ENCODE measurements at places on chromosomes 6 and 20.
A peak's percentile ranks its signal among the peaks of the same experiment; 100 is the strongest.

- no peak for DNase-seq
These were observed 84.4 kb downstream of the ANKRD60 start for GRCh38 chr20:58144096-58144495.

DNA sequence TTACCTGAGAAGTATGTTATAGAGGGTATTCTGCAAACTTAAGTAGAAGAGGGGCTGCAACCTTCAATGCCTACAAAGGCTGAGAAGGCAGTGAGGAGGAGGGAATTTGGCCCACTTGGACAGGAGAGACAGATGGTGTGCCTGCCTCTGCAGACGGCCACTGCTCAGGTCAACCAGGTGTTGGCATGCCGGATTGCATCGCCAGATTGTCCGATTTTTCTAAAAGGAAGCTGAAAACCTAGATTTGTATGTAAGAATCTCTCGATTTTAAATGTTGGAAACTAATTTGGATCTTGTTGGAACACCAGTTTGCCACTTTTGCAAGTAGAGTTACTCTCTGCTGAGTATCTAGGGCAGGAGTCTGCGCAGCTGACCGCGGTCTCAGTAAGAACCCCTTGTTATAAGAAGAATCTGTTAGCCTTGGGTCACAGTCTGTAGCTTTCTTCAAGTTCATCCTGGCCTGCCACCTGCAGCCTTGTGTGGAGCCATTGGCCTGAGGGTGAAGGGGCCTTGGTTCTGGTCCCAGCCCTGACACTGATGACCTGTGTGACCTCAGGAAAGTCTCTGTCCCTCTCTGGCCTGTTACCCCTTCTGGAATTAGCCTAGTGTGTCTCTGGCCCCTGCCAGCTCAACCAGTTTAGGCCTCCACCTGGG, 54.4 kb downstream of the TGM2 start:
- DNase-seq, result no peak

- no peak for DNase-seq
These were observed 155.0 kb upstream of the ARID1B start for GRCh38 chr6:156622185-156622584.

DNA sequence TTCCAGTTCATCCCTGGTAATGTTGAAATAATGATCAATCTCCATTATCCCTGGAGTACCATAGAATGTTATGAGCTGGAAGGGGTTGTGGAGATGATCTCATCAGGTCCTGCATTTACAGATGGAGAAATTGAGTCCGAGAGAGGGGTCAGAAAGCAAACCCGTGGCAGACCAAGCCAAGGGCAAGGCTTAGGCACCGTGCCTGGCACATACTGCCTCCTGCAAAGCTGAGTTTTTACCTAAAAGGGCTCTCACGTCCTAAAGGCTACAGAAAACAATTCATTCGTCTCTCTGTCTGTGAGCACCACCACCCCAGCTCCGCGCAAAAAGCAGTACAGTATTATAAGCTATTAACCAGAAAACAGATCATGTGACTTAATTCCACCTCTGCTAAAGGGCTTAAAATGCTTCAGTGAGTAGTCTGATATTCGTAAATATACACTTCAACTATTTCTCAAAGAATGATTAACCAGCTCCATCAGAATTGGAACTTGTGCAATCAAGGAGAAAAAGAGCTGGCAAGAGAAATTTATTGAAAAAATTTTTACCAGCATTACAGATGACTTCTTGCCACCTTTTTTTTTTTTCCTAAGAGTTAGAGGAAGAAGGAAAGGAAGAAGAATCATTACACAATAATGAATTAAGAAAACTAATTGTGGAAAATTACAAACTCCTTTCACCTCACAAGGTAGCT, 3.4 kb upstream of the PARD6B start:
- DNase-seq, result no peak

GRCh38 chr6:26206868-26207801, 119.9 kb downstream of the HFE start:
- no peak for DNase-seq

DNA sequence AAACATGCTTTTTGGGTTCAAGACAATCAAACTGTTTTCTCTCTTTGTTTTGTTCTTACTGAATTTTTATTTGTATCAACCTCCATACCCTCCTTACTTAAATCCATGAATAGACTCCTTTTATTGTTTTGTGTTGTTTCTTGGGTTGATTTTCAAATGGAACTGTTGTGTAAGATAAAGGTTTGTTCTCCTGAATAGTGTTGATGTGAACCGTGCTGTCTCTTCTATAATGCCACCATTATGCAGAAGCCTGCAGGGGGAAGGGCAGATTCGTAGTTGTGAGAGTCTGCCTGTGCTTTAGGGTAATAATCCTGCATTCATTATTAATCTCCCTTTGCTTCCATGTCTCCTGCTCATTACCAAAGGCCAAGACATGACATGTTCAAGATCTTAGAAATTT, 105.9 kb downstream of the CDKAL1 start:
- no peak for DNase-seq

DNA sequence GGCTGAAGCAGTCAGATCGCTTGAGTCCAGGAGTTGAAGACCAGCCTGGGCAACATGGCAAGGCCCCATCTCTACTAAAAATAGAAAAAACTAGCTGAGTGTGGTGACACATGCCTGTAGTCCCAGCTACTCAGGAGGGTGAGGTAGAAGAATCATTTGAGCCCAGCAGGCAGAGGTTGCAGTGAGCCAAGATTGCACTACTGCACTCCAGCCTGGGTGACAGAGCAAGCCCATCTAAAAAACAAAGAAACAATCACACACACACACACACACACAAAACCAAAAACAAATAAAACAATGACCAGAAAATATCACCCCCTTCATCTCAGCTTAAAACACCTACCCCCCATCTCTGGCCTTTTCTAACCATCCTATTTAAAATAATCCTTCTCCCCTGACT, 68.0 kb downstream of the BTBD9 start:
- DNase-seq, result no peak

DNA sequence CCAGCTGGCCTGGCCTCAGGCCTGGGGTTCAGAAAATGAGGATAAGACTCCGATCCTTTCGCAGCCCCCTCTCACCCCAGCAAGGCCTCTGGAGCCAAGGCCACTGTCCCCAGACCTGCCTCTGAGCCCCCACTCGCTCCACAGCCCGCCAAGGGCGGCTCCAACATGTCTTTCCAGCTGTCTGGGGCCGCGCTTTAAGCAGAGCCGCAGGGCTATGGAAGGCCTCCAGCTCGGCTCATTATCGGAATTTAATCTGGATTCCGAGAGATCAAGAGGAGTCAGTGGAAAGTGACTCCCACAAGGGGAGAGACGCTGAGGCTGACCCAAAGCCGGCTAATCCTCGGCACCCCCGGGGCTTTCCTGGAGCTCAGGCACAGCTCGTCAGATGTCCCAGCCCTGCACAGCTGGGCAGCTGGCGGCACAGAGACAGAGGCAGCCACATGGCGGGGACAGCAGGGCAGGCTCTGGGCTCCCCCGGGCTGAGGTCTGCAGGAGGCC, 41.8 kb downstream of the BMP7 start:
- no peak for DNase-seq

DNA sequence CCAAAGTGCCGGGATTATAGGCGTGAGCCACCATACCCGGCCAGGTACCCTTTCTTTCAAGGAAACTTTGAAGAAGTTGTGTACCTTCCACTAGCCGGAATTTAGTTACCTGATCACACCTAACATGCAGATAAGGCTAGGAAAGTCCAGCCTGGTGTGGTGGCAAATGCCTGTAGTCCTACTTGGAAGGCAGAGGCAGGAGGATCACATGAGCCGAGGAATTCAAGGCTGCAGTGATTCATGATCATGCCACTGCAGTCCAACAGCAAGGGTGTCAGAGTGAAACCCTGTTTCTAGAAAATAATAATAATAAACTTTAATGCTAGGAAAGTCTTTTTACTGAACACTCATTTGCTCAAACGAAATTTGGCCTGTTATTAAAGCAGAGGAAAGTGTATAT, 21.0 kb downstream of the NFYA start:
- DNase-seq, result no peak

DNA sequence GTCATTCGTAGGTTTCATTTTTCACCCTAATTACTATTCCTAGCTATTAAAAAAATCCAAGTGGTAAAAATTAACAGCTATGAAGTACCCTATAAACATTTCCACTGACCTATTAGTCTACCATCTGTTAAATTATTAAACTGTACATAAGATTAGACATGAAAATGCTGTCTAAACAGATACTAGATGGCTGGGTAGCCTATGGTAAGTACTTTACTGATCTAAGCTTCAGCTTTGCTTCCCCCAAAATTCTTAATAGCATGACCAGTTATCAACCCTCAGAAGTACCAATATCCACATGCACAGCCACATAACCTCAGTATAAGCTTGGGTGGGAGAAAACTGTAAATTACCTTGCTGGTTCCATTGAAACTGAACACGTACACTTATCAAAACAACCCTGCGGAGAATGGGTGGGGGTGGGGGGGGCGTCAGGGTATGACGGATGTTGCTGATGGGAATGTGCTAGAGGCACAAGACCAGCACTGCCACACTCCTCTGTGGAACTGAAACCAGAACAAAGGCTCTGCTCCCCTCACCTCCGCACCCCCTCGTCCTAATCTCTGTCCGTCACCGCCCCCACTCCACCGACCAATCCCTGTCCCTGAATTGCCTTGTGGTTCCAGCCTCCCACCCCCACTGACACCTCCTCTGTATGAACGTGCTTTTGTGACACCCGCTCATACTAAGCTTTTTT, 45.3 kb downstream of the B4GALT5 start:
- DNase-seq, result peak; percentile 55

- DNase-seq, result no peak
These were observed 24.7 kb downstream of the ZSCAN31 start for GRCh38 chr6:28311139-28311823.

DNA sequence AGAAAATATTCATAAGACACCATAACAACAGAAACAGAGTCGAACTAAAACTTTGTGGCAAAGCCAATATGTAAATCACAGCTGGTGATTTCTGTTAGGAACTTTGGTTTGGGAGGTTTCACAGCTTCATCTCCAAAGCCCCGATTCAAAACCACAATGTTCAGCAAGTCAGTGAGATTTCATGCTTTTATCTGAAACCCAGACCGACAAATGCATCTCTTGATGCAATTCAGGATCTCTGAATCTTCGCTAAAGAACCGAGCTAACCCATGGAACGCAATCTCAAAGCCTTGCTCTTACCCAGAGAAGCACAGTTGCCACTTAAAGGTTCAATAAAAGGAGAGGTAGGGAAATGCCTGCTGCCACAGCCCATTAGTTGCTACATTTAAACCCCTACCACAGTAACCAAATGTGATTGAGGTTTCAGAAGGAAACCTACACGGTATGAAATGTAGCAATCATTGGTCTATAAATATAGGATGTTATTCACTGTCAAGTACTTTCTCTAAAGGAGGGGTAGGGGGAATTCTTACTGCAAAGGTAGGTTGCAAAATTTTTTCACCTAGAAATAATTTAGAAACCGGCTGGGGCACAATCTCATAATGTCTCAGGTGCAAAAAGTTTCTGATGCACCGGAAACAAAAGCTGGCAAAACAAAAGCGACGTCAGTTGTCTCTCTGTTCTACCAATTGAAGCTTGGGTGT, 381.0 kb upstream of the ARID1B start:
- DNase-seq, result no peak

- DNase-seq, result no peak
These were observed 61.5 kb downstream of the TFAP2C start for GRCh38 chr20:56690531-56691175.

- no peak for DNase-seq
These were observed 48.9 kb downstream of the CDK5RAP1 start for GRCh38 chr20:33352258-33353012.
